ENCODE measurements at places on chromosomes 1 and 21.

- DNase-seq: no peak
These were observed 228.8 kb downstream of the LTN1 start for GRCh38 chr21:28763809-28764418.

DNA sequence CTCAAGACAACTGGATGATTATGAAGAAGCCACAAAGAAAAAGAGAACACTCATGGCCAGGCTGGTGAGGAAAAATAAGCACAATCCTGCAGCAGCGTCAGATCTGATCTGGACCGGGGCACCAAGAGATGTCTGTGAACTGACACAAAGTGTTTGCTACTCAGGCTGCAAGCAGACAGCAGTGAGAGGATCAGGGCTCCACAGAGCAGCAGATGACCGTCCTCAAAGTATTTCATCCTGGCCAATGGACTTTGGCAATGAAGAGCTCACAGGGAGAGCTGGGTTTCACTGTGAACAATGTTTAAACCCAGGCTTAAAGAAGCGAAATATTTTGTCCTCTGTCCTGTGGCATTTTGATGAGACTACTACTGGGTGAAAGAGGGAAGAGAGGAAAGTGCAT lies 299.2 kb downstream of the GPATCH2 start:
- no peak for DNase-seq

DNA sequence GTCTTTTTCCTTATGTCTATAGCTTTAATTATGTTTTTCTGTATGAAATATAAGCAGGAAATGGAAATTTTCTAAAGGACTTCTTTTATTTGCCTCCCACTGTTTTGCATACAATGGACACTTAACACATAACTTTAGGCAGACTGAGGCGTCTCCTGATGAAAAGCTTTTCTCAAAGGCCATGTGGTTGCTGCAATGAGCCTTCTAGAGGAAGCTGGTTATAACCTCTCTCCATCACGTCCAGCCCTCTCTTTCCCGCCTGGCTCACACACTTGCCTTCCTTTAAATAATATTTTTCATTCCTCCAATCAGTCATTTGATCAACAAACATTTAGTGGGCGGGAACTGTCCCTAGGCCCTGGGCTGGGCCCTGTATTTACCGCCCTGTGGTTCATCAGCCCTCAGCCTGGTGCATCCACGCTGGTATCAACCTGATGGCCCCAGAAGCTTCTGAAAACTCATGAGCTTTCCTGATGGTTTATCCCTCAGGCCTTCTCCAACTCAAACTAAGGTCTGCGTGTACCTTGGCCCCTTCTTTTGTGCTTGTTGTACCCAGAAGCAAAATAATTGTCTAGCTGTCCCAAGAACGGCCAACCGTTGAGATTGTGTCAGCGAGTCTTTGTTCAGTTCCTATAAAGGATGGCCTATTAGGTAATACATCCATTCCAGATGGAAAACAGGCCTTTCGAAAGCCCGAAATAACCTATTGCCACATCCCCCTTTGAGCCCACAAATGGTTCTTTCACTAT lies 75.3 kb upstream of the LYST start:
- DNase-seq: no peak

- DNase-seq: no peak
These were observed 65.5 kb upstream of the CR1L start for GRCh38 chr1:207579436-207579799.

- peak; percentile 16 for DNase-seq
These were observed 54.7 kb upstream of the IFFO2 start for GRCh38 chr1:19010995-19011844.

GRCh38 chr1:84365225-84366221 lies 32.8 kb upstream of the DNASE2B start:
- no peak for DNase-seq

- no peak for DNase-seq
These were observed 6.9 kb upstream of the KNCN start for GRCh38 chr1:46558141-46558963.

DNA sequence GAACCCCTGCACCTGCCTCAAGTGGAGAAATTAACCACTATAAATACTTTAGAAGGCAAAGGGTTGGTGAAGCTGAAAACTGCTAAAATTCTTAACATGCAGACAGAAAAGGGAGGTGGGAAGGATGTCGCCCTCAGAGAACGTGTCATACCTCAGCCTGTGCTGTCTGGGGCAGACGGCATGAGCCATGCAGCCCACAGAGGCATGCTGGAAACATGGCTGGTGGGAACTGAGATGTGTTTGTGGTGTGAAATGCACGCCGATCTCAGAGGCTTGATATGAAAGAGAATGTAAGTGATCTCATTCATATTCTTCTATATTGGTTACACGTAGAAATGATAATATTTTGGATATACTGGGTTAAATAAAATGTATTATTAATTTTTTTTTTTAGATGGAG lies 16.3 kb downstream of the AGPAT3 start:
- no peak for DNase-seq

- DNase-seq: no peak
These were observed 22.2 kb downstream of the FMOD start for GRCh38 chr1:203328714-203329122.

GRCh38 chr1:24089743-24090555 lies 22.0 kb downstream of the MYOM3 start:
- no peak for DNase-seq

- no peak for DNase-seq
These were observed 70.7 kb upstream of the ZNF644 start for GRCh38 chr1:91092503-91092902.

- DNase-seq: no peak
These were observed 71.6 kb downstream of the RD3 start for GRCh38 chr1:211420389-211420788.

DNA sequence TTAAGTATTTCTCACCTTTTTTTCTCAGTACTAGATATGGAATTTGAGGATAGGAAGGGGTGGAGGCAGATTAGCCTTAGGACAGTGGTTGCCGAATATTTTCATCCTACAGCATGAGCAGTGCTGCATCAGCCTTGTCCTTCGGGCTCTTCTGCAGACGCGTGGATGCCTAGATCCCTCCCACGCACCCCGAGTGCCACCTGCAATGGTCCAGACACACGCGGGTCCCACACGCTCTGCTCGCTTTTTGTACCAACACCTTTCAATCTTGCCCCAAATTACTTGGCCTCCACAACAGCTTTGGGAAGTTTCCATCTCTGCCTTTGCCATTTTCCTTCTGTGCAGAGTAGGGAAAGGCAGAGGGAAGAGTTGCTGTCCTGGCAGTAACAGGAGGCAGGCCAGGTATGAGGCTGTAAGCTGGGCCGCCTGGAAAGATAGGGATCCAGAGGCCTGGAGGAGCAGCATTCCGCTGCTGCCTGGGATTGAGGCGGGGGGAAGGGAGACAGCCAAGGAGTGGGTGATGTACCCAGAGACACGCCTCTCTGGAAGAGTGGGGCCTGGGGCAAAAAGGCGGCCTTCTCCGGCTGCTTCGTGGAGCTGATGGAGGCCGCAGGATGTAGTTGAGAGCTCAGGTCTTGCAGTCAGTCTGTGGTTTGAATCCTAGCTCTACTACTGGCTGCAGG lies 467.7 kb downstream of the KIF26B start:
- no peak for DNase-seq

GRCh38 chr1:225908013-225908640 lies 15.9 kb downstream of the PYCR2 start:
- DNase-seq: no peak

DNA sequence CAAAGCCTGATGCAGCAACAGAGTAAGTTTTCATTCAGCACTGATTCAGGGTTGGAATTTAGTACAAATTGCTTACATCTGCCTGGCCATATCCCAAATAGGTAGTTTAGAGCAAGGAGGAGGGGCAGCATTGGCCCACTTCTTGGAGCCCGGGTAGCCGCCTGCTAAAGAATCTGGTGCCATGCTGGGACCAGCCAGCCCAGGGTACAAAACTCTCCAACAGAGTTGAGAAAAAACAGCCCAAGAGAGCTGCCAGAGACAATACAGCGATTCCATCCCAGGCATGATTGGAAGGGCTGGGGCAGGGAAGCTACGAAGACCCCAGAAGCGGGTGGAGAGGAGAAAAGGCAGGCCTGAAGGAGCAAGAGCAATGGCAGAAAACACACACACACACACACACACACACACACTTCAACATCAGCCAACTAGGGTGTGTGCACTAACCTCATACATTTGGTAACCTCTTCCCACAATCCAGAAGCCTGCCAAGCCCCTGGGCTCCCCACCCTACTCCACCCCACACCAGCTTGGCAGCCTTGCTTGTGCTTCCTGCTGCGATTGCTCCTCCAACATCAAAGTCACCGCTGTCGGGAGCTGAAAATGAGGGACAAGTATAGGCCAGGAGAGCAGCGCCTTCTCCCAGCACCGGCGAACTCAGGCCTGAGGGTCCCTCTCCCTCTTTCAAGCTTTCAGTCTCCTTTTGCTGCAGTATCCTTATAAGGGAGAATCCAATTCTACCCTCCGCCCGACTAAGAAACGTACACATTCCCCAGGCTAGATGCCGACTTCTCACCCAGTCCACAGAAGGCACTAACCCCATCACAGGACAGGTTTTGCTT lies 1.2 kb downstream of the PIK3C2B start:
- peak; percentile 13 for DNase-seq

DNA sequence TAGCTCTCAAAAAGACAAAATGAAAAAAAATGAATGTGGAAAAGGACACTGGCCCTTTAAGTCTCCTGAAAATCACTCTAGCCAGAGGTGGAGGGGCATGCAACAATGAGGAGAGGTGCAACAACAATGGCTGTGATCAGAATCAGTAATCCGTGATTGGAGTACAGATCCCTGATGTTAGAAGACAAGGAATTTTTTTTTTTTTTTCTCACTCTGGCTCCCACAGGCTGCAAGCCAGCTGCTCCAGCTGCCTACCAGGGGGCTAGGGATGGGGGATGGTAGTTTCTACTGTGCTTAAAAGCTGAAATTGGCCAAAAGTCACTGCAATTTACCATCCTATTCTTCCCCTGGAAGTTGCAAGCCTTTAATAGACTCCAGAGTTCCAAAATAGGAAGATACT lies 54.5 kb downstream of the STYXL2 start:
- no peak for DNase-seq

GRCh38 chr1:88079036-88079435 lies 605.0 kb upstream of the PKN2 start:
- no peak for DNase-seq

GRCh38 chr1:214552174-214552608 lies 789 bp upstream of the PTPN14 start:
- DNase-seq: no peak

DNA sequence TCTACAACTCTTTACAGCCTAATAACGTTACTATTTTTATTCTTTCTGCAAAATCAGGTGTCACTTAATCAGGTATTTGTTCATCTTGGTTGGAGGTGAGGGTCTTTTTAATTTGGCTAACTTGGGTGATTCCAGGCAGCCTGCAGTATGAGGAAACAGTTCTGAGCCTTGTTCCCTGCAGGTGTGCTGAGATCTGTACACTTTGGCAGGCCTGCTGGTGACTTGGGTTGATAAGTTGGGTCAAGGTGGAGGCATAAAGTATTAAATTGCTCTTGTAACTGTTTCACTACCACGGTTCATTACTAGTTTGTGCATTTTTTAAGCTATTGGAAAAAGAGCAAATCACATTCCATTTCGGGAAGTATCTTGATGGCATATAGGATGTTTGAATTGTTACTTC lies 10.0 kb downstream of the MAP3K21 start:
- no peak for DNase-seq

GRCh38 chr1:101165532-101165931 lies 71.3 kb upstream of the S1PR1 start:
- no peak for DNase-seq

GRCh38 chr1:43552813-43553212 lies 22.1 kb downstream of the PTPRF start:
- DNase-seq: no peak
